ENCODE measurements at places on chromosomes 4 and X. TPM values are rescaled to one million over a fixed set of nuclear protein-coding genes. Genes with fewer than 3 reads are reported as not detected.

The SYP gene
- total RNA-seq, result 0.35 TPM

The ADH7 gene
- total RNA-seq, result 173 TPM

The MAB21L2 gene
- total RNA-seq, result 0.70 TPM

The GAGE12H gene
- total RNA-seq, result not detected

The CT83 gene
- total RNA-seq, result not detected

The DKK2 gene
- total RNA-seq, result 1.2 TPM

The HNRNPH2 gene
- total RNA-seq, result 47.7 TPM

The RNF175 gene
- total RNA-seq, result 0.76 TPM

The RTL5 gene
- 0.08 TPM for total RNA-seq

The BEND4 gene
- total RNA-seq, result under 0.01 TPM

The ARHGAP6 gene
- 3.0 TPM for total RNA-seq

The CLNK gene
- total RNA-seq, result 0.19 TPM

The TRIM75 gene
- not detected for total RNA-seq

The FAM53A gene
- total RNA-seq, result 0.22 TPM

DNA sequence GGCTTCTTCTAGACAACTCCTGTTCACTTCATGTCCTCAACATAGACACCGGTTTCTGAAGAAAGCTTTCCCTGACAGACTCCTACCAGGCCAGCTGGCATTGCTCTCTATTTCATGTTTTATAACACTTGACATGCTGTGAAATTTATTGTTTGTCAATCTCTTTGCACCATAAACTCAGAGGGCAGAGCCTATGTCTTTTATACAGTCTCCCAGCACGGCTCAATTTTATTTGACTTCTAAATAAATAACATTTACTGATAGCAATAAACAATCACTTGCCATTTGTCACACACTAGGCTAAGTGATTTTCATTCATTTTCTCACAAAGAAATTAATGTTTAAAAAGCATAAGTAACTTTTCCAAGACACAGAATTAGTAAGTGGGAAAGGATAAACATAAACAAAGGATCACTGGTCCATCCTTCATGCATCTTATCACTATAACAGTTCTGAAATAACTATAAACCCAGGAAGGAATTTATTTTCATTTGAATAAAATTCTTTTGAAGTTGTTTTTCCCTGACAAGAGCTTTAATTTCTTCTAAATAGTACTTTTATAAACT is 577.6 kb downstream of the TECRL start:
- DNase-seq, result no peak

GRCh38 chr4:177304094-177304493 is 5.6 kb upstream of the NEIL3 start:
- DNase-seq, result no peak

DNA sequence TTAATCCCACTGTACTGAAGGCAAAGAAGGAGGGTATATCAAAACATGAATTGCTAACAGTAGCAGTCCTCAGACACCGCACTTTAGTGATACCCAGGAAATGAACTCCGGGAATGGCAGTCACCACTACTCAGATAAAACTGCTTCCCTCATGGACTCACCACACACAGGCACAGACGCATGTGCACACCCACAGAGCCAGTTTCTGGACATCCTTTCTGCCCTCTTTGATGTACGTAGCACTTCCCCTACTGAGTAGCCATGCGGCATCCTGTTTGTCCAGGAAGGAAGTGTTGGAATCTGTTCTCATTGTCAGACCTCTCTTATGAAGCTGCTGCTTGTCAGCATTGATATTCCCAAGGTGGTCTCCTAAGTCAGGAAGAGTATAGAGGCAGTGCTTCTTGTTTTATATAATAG is 95.7 kb downstream of the DCLK2 start:
- DNase-seq, result no peak

DNA sequence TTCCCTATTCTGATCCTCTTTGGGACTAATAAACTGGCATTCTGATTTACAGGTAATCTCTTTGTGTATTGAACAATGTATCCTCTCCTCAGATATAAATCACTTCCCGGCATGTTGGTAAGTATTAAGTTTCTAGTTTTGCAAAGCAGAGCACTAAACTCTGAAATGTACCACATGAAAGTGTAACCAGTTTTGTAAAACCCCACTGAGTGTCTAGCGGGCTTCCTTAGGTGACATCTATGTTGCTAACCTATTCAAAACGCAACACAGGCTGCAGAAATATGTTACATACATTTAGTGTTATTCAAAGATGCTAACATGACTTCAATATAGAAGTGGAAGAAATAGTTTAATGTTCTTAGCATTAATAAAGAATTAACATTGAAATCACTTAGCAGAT is 25.2 kb downstream of the DNAJB14 start:
- no peak for DNase-seq

- no peak for DNase-seq
Observed at GRCh38 chr4:3874525-3875110, 108.4 kb downstream of the ADRA2C start.

- no peak for DNase-seq
Observed at GRCh38 chr4:76688619-76689144, 209.3 kb downstream of the SOWAHB start.

DNA sequence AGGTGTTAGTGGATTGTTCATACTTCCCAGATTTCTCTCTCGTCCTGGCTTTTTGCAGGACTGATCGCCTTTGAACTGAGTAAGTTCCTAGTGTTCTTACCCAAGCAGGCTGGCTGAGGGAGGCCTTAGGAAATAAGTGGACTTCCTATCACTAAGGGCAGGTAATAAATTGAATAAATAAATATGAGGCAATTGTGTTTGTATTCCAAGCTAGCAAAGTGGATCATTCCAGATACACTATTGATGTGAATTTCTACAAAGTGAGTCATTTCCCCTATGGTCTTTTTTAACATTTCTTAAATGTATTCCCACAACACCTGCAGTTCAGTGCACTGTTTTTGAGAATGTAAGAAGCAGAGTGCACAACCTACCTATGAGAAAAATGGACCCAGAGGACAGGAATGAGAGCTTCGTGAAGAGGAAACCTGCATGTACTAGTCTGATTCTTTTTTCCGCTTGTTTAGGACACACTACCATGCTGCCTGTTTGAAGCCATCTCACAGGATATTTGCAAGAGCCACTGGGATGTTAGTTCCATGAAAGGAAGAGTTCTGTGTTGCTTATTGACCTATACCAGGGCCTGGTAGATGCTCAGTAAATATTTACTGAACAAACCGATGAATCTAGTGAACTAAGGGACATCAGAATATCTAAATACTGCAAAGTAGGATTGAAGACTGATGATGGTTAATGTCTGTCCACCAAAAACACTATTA is 29.0 kb upstream of the SMAD1 start:
- no peak for DNase-seq

DNA sequence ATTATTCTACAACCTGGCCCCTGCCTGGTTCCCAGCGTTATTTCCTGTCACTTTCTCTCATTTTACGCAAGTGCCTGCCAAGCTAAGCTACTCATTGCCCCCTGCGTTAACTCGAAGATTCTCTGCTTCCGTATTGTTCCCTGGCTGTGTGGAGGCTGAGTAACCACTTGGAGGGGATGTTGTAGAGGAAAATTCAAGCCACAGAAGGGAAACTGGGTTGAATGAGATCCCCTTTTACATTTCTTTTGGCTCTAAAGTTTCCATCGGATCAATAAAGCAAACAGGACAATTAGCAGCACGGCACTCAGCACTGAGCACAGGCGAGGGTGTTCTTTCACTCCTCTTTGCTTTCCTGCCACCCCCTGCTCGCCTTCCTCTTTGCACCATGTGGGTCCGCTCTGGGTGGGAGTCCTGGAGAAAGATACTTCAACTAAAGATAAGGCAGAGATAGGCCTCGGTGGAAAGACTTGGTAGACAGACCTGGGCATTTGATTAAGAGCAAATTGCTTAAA is 4.2 kb upstream of the TMSB4X start:
- DNase-seq, result no peak

DNA sequence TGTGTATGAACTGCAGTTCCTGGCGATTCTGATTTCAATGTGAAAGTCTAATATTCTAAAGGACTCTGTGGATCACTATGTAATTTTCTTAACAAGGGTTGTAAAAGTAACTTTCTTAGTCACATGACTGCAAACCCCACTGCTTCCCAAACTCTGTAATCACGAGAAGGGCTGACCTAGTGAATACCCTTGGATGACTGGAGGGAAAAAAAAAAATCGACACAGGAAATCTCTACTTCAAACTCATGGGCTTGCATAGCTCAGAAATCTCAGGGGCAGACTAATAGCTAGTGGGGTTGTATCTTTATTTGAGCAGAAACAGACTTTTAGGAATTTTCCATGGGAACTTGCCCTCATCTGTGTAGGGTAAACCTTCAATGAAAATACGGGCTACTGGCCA is 4.8 kb upstream of the MXRA5 start:
- DNase-seq, result no peak

DNA sequence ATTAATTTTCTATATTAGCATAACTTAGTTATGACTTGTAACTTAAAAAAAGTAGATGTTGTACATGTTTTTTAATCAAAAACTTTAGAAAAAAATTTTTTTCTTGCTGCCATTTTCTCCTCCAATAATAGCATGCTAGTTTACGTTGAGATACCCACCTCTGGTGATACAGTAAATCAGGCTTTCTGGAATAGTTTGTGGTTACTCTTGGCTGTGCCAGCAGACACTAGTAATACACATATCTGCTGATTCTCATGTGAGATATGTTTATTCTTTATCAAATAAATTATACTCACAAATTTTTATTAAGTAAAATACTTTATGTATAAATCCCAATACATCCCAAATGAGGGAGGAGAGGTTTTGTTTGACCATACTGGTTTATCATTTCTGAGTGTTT is 117.3 kb downstream of the KLHL8 start:
- DNase-seq, result no peak

DNA sequence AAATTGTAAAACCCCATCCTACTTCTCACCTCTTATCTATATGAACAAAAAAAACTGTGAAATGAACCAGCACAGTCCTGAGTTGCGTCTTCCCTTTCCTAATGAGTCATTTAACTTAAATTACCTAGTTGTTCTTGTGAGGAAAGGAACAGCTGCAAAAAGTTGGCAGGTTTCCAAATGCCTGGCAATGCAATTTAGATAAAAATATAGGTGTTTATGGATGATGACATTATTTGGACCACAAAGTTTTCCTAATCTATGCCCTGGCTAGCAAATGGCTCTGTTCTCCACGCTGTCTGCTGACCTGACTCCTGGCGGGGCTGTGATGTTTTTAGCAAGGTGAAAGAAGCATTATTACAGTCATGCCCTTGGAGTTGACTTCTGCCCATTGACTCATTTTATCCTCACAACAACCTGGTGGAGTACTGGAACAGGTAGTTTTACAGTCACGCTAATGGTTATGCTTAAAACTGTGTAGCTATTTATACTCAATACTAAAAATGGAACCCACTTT is 29.8 kb upstream of the RELL1 start:
- no peak for DNase-seq

DNA sequence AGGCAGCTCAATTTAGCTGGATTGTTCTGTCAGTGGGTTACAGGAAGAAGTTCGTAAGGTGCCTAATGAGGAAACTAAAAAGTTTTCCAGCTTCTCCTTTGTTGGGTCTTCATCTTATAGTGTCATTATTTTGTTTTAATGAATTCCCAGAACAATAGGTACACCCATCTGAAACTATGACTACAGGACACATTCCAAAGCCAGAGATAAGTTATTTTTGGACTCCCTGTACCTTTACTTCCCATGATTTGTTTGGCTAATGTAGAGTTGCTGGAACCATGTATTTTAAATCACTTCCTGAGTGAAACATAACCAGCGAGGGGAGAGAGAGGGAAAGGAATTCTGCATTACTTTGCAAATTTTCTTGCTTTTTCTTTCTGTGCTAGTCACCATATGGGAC is 114.0 kb downstream of the CLCN5 start:
- DNase-seq, result no peak

GRCh38 chr4:181661923-181662322 is 581.3 kb upstream of the TENM3 start:
- DNase-seq, result no peak

GRCh38 chr4:16411501-16412085 is 185.3 kb upstream of the TAPT1 start:
- no peak for DNase-seq

- DNase-seq, result no peak
Observed at GRCh38 chr4:157270108-157270507, 49.6 kb downstream of the GRIA2 start.

DNA sequence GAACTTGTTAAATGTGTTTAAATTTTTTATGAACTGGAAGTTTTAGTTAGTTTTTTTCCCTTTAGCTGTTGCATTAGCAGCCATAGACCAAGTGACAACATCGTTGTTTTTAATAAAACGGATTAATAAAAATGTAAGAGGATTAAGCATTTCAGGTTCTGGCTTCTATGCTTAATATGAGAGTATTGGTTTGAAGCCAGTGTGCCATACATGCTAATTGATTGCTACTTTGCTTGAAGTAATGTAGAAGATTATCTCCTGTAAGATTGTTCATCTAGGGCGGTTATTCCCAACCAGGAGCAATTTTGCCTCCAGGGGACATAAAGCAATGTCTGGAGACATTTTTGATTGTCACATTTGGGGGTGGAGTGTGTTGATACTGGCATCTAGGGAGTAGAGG is 54.3 kb downstream of the TLL1 start:
- no peak for DNase-seq

- DNase-seq, result no peak
Observed at GRCh38 chrX:107766470-107767150, 9.0 kb downstream of the TSC22D3 start.

GRCh38 chr4:132281733-132282132 is 867.4 kb upstream of the PCDH10 start:
- no peak for DNase-seq

DNA sequence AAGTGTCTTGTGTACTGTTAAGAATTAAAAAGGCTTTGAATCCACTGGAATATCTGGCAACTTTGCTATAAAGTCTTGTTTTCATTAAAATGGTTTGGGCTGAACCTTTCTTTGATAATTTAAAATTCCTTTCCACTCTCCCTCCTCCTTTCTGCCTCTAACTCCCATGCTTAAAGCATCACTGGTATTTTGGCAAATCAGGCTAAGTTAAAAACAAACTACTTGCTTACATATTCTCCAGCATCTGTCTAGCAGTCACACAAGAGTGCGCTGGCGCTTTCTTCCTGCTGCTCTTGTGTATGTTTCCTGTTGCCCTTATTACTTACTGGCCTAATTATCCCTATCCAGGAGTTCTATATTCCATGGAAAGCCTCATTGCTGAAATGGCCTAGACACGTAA is 136.6 kb downstream of the VEGFC start:
- DNase-seq, result no peak

- no peak for DNase-seq
Observed at GRCh38 chr4:19743115-19743638, 508.5 kb upstream of the SLIT2 start.

DNA sequence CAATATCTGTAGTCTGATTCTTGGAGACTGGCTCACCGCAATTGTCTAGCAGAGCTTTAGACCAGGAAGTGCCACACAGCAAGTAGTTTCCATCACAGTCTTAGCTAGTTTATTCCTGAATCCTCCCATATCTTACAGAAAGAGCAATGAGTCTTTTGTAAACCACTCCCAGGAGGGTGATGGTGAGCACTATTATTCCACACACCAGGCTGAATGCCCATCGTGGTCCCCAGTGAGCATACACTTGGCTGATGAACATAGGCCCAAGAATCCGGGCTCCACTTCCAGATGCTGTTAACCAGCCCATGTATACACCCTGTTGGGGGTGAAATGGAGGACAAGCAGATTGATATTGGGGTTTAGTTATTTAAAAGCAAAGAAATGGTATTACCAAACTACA is 39.8 kb downstream of the PLK4 start:
- DNase-seq, result no peak

GRCh38 chr4:174314274-174314673 is 30.6 kb downstream of the CEP44 start:
- no peak for DNase-seq

- DNase-seq, result no peak
Observed at GRCh38 chr4:88382621-88383020, 4.0 kb downstream of the HERC6 start.
